Stimulated activated CD8-positive, alpha-beta memory T cell treated with anti-CD3 and anti-CD28 coated beads, Interleukin-4, amount 100 ng/mL, for 24 hours (primary cell): ENCODE measurements at places on chromosomes 11 and 22.
A peak's percentile ranks its signal among the peaks of the same experiment; 100 is the strongest.

DNA sequence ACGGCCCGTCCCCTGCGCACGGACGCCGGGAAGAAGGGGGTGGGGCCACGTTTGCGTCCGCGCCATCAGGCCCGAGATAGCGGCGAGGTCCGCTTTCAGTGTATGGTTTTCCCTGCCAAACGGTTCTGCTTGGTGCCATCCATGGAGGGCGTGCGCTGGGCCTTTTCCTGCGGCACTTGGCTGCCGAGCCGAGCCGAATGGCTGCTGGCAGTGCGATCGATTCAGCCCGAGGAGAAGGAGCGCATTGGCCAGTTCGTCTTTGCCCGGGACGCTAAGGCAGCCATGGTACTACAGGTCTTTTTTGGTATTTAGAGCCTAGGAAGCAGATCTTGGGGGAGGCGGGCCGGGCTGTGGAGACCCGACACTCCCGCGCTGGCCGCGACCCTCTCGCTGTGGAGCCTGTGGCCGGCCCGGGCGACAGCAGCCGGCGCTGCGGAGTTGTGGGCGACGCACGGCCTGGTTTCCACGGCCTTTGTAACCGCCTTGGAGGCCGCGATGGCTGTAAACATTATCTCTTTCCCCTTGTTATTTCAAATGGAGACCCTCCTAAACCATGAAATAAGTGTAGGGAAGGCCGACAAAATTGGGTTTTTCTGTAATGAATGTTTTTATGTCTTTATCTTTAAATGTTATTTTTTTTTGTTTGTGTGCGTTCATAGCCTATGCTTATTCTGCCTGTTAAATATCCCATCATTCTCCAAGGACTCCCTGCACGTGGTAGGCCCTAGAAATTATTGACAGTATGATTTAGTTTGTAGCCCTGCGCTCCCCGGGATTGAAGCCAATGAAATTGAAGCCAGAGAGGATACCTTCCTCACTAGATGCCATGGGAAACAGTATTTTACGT, at the start of gene AASDHPPT:
Gene AASDHPPT, plus strand, starts transcription at position 54 of the 847 bp plus-strand sequence. Its CDS starts 49 bp downstream, at position 103.
- DNase-seq = no peak

GRCh38 chr22:20206709-20207215, 55.9 kb upstream of the CCDC188 start:
- no peak for DNase-seq

GRCh38 chr22:36552289-36552688, 23.3 kb upstream of the EIF3D start:
- DNase-seq = no peak

DNA sequence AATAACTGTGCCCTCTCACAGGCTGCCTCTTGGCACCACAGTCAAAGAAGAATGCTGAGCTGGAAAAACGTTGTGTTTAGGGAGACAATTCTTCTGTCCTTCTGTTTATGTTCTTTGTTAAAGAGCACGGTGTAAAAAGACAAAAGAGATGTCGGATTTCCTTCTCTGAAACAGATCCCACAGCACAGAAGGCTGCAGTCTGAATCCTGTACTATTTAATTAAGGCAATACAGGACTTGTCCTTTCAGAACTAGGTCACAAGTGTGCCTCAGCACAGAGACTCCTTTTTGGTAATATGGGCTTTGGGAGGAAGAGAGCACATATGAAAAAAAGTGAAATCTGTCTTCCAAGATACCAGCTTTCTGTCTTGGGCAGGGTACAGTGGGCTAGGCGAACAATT, 201.2 kb downstream of the NTM start:
- DNase-seq = no peak

GRCh38 chr11:121347094-121347493, 54.5 kb downstream of the SC5D start:
- no peak for DNase-seq

DNA sequence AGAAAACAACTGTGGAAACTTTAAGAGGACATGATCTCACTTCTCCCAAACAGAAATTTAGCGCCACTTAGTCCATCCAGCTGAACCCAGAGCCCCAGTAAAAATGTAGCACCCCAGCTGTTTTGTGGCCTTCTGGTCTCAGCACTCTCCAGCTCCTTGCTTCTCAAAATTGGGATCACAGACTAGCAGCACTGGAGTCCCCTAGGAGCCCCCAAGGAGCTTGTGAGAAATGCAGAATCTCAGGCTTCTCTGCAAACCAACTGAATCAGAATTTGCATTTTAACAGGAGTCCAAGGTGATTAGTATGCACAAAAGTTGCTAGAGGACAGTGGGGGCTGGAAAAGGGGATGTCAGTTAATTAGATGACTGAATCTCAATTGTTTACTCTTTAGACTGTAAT, 89.8 kb upstream of the FIBIN start:
- no peak for DNase-seq

- no peak for DNase-seq
Observed at GRCh38 chr11:44088377-44088776, 7.1 kb upstream of the EXT2 start.

DNA sequence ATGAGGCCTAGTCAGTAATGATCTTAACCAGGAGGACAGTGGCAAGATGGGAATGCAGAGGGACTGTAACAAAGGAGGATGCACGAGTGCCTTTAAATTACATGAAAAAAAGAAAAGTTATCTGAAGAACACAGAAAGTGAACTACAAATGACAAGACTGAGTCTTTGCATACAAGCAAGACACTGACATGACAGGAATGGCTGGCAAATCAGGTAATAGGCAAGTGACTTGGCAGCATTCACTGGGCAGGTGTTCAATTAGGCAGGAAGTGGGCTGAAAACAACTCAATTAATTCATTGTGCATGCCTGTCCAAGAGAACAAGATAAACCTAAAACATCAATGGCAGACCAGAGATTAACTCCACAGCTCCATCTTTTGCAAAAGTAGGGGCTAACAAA, 24.0 kb downstream of the SMCO4 start:
- no peak for DNase-seq

GRCh38 chr11:370070-370941, 1.0 kb downstream of the B4GALNT4 start:
- no peak for DNase-seq

- DNase-seq = peak; percentile 57
Observed at GRCh38 chr11:33996498-33997454, 54.8 kb upstream of the CAPRIN1 start.

DNA sequence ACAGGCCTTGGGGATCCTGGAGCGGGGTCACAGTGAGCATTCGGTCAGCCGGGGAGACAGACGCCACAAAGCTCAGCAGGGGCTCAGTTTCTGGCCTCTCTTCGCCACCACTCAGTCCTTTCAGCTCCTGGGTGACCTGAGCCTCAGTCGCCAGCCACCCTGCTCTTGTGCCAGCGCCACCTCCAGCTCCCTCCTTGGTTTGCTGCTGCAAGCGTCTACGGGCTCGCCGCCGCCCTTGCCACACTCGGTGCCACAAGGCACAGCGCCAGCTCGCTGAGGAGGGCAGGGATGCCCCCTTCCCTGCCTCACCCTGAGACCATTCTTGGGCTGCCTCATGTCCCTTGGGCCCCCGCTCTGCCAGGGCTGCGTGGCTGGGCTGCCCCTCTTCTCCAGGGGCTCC, 1.5 kb upstream of the EEF1G start:
- no peak for DNase-seq

DNA sequence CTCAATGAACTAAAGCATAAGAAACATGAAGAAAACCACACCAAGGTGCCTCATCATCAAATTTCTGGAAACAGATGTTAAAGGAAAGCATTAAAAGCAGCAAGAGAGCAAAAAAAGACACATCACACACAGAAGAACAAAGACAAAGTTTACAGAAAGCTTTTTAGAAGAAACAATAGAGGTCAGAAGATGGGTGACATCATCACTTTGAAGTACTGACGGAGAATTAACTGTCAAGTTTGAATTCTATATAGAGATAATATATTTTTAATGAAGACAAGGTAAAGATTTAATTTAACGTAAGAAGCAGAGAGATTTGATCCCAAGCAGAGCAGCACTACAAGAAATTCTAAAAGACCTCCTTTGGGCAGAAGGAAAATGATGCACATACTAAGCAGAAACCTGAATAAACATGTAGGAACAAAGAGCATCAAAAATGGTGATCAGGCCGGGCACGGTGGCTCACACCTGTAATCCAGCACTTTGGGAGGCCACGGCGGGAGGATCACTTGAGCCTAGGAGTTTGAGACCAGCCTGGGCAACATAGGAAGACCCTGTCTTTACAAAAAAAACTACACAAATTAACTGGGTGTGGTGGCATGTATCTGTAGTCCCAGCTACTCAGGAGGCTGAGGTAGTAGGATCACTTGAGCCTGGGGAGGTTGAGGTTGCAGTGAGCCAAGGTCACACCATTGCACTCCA, 63.3 kb upstream of the RTL6 start:
- DNase-seq = no peak

- DNase-seq = no peak
Observed at GRCh38 chr11:1937616-1938342, 9.4 kb upstream of the MRPL23 start.

DNA sequence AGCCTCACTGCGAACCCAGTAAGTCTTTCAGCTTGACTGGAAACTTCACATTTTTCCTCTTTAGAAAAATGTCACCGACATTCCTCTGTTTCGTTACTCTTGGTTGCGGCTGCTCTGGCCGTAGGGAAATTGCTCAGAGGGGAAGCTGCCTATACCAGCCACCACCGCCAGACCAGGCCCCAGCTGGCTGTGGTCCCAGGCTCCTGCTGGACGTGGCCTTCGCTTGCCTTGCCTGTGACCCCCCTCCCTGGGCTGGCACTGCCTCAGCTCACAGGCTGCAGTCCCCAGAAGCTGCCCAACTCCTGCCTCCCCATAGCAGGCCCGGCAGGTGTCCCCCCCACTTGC, 197.8 kb downstream of the MN1 start:
- no peak for DNase-seq

GRCh38 chr11:33320814-33321330, 63.7 kb downstream of the HIPK3 start:
- no peak for DNase-seq

DNA sequence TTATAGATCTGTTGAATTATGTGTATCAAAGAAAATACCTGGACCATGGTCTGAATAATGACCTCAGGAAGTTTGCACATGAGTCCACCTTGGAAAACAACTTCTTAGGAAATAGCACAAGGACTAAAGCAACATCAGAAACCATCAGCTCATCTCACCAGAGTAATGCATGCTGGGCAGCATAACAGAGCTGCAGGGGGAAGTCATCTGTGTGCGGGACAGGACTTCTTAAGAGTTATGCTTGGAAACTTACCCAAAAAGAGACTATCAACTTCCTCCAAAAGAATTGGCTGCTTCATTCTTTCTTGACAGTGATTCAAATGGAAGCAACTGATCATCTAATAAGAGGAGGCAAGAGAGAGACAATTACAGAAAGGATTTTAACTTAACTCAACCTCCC, 2.5 kb downstream of the OR56B4 start:
- DNase-seq = no peak
